ENCODE measurements at places on chromosomes 3 and 15.

DNA sequence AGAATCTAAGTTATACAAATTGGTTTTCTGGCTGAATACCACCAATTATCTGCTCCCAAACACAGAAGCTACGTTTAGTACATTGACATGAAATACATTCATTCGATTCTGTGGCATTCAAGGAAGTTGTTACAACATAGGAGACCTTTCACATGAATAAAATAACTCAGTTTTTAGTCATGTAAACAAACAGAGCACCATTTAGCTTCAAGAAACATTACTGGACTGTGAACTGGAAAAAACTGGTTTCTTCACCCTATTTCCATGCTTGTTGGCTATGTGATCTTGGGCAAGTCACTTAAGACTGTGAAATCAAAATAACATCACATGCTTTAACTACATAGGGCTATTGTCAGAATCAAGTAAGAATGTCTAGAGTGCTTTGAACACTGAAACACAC is 46.2 kb downstream of the NRG4 start:
- no peak for DNase-seq

DNA sequence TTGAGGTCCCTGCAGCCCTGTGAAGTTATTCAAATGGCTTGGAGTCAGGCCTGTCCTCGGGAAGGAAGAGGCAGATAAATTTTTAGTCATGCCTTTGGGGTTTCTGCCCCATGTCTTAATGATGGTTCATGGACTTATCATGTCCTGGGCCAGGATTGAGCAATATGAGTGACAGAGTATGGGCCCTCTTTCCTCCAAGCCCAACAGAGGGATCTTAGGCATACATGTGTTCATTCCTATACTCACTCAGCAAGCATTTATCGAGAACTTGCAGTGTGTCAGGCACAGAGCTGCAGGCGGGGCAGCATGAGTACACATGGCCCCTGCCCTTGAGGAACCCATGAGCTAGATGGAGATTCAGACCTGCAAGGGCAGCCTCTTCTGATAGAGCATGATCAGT is 6.2 kb downstream of the ESYT3 start:
- DNase-seq: no peak

- DNase-seq: no peak
These were observed 280.2 kb upstream of the STT3B start for GRCh38 chr3:31252216-31253185.

- DNase-seq: no peak
These were observed 41.4 kb downstream of the SLC30A4 start for GRCh38 chr15:45481135-45481534.

- DNase-seq: no peak
These were observed 25.2 kb upstream of the RHCG start for GRCh38 chr15:89521605-89522004.

DNA sequence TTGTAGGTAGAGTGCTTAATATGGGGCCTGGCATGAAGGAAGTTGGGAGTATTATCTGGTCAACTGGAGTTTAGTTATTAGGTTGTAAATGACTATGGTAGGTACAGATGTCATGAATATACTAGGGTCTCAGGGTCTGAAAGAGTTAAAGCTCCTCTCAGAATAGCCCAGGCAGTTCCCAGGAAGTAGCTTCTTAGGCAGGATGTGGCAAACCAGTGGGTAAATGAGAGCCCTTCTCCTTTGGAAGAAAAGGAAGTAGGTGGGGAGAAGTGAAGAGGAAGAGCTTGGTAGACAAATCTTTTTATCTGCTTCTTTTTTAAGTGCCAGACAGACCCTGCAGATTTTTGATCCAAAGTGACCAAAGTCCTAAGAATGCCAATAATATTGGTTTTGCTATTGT is 24.5 kb downstream of the MAP2K1 start:
- DNase-seq: no peak

DNA sequence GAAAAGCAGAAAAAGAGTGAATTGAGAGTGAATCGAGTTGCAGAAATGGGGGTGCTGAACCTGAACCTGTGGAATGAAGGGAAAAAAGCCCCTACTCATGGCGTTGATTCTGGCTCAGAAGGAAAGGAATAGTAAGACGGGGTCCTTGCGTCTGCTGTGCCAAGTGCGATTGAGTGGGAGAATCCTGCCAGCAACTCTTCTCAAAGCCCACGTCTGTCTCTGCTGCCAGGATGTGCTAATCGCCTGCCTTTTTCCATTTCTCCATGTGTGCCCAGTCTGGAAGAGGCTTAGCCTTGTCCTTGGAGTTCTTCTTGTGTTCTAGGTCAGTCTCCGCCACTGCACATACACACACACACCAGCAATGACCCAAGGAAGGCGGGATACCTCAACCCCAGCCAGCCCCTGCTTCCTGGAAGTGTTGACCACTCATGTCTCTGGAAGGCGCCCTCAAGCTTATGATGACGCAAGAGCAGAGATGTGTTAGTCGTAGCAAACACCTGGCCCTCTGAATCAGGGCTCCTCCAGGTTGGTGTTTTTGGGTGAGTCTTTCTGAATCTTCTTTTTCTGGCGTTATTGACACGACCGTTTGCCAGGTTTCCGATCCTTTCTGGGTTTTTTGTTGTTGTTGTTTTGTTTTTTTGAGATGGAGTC is 262.4 kb upstream of the PROK2 start:
- DNase-seq: no peak

DNA sequence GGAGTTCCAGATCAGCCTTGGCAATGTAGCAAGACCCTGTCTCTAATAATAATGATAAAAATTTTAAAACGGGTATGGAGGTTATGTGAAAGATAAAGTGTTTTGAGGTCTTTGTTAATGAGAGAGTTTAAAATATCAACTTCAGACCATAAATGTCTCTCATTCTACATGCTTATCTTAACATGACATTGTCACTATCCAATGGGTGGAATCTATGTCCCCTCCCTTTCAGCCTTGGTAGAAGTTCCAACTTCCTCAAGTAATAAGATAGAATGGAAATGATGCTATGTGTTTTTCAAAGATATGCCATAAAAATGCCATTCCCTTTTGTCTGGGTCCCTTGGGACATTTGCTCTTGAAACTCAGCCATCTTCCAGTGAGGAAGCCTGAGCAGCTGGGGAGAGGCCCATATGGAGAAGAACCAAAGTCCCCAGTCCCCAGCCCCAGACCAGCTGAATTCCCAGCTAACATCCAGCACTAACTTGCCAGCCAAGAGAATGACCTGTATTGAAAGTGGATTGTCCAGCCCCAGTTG is 17.0 kb downstream of the RPSA start:
- no peak for DNase-seq

DNA sequence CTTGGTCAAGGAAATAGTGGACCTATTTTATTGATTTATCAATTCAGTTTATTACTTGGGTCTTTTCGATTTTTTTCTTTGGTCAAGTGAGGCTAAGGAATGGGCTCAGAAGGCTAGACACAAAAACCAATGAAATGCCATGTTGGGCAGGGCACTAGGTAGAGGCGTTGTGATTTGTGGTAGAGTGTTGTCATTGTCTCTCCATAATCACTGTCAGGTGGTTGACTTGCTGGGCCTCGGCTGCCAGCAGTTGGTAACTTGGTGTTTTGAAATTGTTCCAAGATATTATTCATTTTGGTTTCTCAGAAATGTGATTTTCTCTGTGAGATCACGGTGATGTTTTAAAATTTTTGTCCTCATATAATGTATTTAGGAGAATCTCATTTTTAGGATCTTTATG is 173.6 kb downstream of the KLHL25 start:
- no peak for DNase-seq

- no peak for DNase-seq
These were observed 49.3 kb downstream of the TMOD3 start for GRCh38 chr15:51878446-51879386.

GRCh38 chr3:149233323-149233722 is 11.7 kb upstream of the CP start:
- DNase-seq: no peak

GRCh38 chr3:94513600-94513999 is 450.7 kb downstream of the NSUN3 start:
- DNase-seq: no peak

GRCh38 chr3:36269274-36269673 is 111.0 kb upstream of the STAC start:
- DNase-seq: no peak

- no peak for DNase-seq
These were observed 557.5 kb upstream of the GOLIM4 start for GRCh38 chr3:168653255-168653654.

DNA sequence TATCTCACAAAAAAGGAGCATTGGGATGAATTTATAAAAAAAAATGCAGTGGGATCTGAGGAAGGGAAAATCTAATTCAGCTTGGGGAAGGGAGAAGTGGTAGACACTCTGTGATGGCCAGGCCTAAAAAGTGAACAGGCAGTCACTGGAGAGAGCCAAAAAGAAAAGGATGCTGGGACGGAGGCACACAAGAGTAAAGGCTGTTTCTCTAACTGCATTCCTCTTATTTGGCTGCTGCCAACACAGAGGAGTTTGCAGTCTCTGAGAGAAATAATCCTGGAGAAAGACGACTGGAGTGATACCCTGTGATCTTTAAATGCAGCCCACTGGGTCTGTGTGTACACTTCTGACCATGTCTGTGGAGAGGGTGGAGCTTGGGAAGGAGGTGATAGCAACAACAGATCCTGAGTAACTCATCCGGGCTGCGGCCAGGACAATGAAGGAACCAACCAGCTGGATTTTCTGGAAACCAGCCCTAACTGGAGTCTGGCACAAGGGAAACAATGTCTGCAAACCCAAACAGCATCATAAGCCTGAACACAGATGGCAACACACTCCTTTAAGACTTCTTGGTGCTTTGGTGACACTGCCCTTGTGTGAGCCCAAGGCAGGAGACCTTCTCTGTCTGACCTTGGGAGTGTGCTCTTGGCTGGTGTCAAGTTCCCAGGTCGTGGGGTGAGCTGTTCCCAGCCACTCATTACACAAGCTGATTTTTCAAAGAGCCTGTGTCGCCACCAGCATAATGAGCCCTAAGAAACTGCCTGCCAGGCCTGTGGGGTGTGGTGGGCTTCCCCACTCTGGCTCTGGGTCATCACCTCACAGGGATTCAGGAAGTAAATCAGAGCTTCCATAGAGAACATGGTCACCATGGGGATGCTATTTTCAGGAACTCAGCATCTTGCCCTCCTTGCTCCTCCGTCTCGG is 8.0 kb downstream of the FYCO1 start:
- DNase-seq: no peak

DNA sequence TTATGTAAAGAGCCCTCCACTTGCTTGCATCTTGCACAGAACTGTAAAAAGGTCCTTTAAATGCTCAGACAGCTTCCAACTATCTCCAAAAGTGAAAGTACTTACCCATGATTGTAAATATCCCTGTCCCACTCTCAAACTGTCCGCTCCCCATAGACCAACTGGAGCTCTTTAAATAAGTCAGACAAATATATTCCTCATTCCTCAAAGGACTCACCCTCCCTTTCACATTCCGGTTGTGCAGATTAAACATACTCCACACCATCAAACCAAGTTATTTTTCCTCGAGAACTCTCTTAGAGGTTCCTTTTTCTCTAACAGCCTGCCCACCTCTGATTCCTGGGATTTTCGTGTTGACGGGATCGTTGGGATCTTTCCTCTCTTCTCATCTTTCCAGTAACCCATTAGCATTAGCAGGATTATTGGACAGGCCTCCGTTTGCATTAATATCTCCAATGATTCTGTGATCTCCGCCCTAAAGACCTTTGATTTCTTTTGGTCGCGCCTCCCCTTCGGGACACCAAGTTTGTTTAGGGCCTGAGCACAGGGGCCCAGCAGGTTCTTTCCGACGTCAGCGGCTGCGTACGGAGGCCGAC is 763 bp downstream of the GOLGB1 start:
- no peak for DNase-seq

GRCh38 chr3:117135207-117135606 is 425.6 kb downstream of the TUSC7 start:
- DNase-seq: no peak

- DNase-seq: no peak
These were observed 4.0 kb downstream of the ITGA11 start for GRCh38 chr15:68427963-68428362.

DNA sequence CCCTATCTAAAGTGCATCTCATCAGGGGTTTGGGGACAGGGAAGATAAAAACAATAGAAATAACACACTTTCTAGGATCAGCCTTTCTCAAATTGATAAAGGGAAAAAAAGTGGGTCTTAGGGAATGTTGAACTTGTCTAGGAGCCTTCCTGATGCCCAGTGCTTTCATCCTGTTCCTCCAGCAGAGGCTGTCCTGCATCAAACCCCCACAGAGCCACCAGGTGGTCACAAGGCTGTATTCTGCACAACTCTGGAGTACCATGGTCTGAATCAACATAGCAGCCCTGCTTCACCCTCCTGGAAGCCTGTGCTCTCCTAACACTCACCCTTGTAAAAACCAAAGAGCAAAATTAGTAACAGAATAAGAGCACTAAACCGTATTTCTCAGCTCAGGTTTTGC is 118.5 kb upstream of the SLC25A36 start:
- no peak for DNase-seq

- no peak for DNase-seq
These were observed 63.6 kb downstream of the SMAD6 start for GRCh38 chr15:66765478-66766281.

DNA sequence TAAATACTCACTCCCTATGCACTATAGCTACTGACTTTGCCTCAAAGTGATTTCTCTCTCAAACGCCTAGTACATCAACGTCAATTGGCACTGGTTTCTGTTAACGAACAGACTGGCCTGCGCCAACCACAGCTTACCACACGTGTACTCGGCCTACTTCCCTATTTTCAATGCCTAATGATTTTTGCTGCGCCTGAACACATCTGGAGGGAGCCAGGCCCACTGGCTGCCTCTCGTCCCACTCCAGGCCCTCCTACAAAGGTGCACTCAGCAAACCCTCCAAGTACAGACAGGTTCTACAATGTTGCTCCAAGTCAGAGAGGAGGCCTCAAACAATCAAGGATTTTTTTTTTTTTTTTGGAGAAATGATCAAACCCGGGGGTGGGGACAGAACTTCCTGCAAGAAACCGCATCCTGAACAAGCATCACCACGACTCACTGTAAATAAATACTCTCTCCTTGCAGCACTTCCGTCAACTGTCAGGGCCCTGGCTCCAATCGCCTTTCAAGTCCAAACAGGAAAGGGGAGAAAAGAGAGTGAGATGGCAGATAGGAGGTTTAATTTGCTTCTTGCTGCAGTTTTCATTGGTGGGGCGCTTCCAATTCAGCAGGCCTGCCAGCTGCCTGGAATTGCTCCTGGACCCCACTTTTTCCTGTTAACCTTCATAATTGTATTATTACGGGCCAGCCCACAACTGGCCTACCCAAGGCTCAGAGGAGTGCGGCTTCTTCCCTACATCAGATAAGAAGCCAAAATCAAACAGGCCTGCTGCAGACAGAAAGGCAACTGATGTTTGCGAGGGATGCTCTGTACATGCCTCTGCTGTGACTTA is 139.3 kb downstream of the FOXP1 start:
- DNase-seq: peak; percentile 61

Data from effector memory CD8-positive, alpha-beta T cell (primary cell).